ENCODE measurements at places on chromosomes 4 and X.

- DNase-seq: no peak
These were observed 50.8 kb downstream of the WWC2 start for GRCh38 chr4:183149616-183150539.

- no peak for DNase-seq
These were observed 733.7 kb upstream of the PABPC4L start for GRCh38 chr4:134935320-134935719.

DNA sequence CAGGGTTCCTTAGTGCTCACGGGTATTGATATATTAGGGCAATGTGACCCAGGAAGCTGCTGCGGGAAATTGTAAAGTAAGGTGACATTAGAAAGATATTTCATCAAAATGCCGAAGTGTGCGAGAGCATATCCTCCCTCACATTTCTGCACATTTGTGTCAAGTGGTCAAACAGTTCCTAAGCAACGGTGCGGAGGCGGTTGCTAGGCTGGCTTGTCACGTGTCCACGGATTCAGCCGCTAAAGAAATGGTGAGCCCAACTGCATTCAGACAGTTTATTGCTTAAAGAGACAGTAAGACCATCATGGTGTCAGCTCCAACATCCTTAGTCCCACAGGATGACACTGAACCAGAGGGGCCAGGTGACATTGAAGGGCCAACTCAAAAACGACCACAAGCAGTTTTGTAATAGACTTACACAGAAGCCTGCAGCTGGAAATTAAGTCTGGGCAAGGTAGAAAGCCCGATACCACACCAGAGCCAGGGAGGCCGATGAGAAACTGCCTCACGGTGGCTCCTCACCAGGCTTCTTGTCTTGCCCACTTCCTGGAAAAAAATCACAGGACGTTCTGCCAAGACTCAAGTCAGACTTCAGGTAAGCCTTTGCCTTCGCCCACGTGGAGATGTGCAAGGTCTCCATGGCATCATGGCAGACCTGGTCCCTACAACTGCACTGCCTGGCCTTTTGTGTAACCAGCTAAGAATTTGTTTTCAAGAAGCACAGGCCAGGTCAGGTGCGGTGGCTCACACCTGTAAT is 50.4 kb downstream of the USP11 start:
- DNase-seq: no peak

DNA sequence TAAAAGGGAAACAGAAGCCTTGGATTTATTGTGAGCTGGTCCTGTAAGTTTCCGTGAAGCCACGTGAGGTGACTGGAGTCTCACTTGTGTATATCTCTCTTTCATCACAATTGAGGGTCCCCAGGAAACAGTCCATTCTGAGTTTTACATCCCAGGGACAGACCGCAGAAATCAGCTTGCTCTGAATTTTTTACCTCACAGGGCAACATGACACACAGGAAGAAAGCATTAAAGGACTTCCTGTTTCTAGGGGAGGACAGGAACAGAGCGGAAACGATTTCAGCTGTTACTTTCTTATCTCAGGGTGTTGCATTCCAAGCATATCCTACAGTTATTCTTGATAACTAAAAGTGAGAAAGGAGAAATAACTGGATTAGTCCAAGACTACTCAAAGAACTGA is 553.5 kb downstream of the TRAM1L1 start:
- DNase-seq: no peak

GRCh38 chr4:77819404-77819842 is 255 bp upstream of the CNOT6L start:
- DNase-seq: no peak

DNA sequence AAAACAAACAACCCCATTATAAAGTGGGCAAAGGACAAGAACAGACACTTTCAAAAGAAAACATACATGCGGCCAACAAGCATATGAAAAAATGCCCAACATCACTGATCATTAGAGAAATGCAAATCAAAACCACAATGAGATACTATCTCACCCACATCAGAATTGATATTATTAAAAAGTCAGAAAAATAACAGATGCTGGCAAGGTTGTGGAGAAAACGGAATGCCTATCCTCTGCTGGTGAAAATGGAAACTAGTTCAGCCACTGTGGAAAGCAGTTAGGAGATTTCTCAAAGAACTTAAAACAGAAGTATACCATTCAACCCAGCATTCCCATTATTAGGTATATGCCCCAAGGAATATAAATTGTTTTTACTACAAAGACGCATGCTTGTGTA is 112.5 kb downstream of the JADE1 start:
- no peak for DNase-seq

- DNase-seq: no peak
These were observed 26.8 kb upstream of the ATXN3L start for GRCh38 chrX:13346646-13347045.

- DNase-seq: no peak
These were observed 24.5 kb upstream of the CPEB2 start for GRCh38 chr4:14977830-14978229.

DNA sequence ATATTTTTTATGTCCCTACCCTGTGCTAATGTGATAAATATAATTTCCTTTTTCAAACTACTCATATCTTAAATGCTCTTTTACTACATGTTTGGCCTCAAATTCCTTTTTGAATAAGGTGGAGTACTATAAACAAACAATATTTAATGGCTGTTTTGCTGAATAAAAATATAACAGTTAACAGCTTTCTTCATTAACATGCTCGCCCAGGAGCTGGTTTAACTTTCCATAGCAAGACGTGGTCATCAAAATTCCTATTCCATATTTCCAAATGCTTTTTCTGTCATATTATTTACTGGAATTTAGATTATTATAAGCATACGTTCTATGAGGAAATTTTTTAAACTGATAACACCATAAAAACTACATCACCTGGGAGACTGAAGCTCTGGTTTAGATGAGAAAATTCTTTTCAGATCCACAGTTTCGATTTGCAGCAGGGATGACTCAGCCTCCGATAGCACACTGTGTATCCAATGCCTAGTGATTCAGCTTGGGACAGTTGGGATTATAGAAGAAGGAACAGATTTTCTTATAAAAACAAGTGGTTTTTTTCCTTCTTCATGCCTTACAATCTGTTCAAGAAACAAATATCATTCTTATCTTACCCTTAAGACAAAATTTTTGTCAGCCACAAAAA is 129.1 kb downstream of the FBXO8 start:
- DNase-seq: no peak

DNA sequence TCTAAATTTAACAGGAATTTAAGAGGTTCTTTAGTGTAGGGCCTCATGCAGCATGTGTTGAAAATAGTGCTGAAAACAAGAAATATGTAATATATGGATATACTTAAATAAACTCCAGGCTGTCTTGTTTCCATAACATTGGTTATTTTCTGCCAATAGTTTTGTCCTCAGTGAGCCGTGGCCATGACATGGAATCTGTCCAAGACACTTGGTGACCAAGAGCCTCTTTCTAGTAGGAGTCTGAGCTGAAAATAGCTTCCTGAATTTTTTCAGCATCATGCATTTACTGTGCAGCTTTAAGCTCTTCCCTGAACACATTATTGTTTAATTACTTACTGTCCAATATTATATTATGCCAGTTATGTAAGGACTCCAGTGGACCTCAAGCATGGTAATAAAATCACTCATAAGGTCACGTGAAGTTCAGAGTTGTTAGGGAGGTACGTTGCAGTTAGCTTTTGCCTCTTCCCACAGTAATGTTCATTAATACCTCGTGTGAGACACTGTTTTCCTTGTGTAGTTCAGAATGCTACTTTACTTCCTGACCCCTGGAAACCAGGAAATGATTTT is 488.2 kb downstream of the GRID2 start:
- DNase-seq: no peak

DNA sequence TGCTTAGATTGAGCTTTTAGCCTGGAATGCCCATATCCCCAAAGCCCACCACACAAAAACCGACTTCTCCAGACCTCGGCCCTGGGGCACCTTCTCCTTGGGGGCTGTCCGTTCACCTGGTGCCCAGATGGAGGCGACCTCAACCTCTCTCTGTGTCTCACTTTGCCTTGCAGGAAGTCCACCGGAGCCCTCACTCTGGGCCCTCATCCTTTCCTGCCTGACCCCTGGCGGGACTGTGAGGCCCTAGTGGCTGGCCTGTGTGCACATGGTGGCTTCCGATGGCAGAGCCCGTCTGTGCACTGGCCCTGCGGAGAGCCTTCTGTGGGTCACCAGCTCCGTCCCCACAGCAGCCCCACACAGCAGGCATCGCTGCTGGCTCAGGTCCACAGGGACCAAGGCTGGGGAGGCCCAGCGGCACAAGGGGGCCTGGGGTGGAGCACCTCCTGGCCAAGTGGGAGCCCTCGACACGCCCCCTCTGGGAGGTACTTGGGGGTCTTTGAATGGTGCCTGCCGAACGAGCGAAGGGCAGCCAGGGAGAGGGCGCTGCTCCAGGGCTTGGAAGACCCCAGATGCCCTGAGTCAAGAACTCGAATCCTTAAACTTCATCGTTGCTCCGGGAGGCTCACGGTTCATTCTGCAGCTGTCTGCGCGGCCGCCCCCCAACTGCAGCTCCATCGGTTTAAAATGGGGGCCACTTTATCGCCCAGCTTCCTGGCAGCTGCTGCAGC is 97.2 kb upstream of the ADRA2C start:
- DNase-seq: no peak

- DNase-seq: no peak
These were observed 198.6 kb downstream of the MAGEB5 start for GRCh38 chrX:26414534-26414933.

- DNase-seq: no peak
These were observed 16.1 kb upstream of the SAT1 start for GRCh38 chrX:23766650-23767551.

GRCh38 chrX:9467146-9467545 is 2.3 kb downstream of the TBL1X start:
- no peak for DNase-seq

GRCh38 chr4:56240554-56241174 is 146.6 kb downstream of the AASDH start:
- no peak for DNase-seq

- DNase-seq: no peak
These were observed 223.6 kb downstream of the PALLD start for GRCh38 chr4:168720396-168720900.

- no peak for DNase-seq
These were observed 41.0 kb upstream of the CPEB2 start for GRCh38 chr4:14961292-14961691.

DNA sequence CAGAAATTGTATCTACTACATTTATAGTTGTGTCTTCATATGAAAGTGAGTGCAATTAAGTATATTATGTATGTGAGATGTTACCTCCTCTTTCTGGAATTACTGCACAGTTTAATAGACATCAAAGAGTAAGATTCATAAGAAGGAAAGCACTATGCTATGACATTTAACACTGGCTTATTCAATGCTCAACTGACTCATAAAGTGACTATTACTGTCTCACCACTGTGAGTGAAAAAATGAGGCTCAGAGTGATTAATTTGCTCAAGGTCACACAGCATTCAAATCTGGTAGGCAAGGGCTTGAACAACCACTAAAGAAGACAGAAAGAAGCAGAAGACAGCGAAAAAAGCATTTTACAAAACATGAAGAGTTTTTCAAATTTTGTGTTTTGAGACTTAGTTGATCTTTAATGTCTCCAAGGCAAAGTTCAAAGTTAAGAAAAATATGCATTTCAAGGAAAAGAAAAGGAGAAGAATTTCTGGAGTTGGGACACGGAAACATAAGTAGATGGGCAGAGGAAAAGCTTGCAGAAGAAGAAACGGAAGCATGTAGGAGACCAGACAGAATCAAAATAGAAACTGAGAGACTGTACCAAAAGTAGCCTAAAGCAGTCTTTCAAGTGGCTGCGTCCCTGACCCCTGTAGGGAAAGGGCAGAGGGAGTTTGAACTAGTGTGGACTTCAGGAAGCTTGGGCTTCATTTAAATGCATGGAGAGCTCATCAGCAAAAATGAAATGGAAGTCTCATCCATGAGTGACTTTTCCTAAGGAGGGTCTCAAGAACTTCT is 66.3 kb downstream of the KCNIP4 start:
- DNase-seq: no peak

DNA sequence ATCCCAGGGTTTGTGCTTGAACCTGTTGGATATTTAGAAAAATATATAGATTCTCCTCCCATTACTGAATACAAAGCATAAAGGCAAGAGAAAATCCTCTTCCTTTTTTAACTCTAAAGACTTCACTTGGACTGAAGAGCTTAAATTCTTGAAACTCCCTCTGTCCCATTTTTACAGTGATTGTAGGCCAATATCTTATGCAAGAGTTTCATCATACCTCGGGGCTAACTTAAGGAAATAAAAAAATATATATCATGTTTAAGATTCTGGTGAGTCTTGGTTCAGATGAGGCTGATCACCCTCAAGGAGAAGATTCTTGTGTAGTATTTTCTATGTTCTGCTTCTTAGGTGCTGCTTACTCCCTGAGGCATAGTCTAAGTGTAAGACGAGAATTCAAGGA is 1449.6 kb downstream of the C4orf33 start:
- no peak for DNase-seq

DNA sequence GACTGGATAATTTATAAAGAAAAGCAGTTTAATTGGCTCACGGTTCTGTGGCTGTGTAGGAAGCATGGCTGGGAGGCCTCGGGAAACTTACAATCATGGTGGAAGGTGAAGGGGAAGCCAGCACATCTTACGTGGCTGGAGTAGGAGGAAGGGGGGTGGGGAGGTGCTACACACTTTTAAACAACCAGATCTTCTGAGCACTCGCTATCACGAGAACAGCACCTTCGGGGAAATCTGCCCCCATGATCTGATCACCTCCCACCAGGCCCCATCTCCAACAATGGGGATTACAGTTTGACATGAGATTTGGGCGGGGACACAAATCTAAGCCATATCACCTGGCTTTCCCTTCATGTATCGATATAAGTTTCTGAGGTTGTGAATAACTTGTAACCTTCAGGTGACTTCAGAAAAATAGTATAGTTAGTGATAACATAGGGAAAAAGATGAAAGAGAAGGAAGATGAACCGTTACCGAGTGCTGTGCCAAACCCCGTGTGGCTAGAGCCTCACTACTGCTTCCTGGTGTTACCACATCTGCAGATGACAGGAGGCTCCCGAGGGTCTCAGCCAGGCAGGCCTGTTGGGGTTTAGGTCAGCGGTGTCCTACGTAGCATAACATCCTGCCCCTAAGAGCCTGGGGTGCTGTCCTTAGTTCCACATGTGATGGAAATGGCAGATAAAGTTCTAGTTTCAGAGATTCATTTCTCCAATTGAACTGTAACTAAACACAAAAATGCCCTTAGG is 103.5 kb downstream of the TNIP2 start:
- no peak for DNase-seq

- no peak for DNase-seq
These were observed 39.6 kb downstream of the HTRA3 start for GRCh38 chr4:8308856-8309771.

DNA sequence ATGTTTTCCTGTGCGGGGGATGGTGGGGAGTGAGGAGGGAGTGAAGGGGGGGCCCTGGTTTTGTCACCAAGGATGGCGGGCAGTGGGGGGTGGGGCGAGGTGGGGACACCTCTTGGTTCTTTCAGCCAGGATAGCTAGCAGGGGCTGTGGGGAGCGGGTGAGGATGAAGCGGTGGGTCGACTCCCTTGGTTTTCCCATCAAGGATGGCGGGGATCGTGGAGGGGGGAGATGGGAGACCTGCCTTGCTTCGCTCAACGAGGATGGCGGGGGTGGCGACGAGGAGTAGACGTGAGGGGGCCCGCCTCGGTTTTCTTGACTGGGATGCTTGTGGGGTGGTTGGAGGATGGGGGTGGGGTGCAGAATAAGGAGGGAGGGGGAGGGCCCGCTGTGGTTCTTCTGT is 643 bp downstream of the FHL1 start:
- no peak for DNase-seq

- no peak for DNase-seq
These were observed 84.3 kb downstream of the TRAM1L1 start for GRCh38 chr4:117001077-117001476.
